ENCODE measurements at places on chromosomes 12 and 14.
A peak's percentile ranks its signal among the peaks of the same experiment; 100 is the strongest.

DNA sequence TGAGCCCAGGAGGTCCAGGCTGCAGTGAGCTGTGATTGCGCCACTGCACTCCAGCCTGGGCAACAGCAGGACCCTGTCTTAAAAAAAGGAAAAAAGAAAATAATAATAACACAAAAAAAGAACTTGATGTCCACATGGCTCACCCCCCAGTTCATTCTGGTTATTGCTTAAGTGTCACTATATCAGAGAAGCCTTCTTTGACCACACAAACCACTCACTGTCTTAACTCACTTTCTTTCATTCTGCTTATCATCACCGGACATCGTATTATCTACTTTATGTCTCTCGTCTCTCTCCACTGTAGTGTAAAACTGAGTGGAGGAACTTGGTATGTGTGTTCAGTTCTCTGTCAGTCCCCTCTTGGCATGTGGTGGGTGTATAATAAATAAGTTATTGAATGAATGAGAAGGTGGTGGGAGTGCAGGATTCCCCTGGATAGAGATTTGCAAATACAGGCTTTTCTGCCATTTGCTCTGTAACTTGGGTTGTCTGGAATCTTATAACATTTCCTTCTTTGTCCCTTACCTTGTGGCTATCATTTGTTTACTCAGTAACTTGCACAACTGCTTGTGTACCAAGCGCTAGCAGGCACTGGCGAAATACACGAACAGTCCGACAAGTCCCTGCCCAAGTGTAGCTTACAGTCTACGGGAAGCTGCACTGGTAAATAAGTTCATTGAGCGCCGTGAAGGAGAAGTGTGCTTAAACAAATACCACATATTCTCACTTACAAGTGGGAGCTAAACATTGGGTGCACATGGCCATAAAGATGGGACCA is 86.6 kb upstream of the TRAF3 start:
- no peak for DNase-seq

DNA sequence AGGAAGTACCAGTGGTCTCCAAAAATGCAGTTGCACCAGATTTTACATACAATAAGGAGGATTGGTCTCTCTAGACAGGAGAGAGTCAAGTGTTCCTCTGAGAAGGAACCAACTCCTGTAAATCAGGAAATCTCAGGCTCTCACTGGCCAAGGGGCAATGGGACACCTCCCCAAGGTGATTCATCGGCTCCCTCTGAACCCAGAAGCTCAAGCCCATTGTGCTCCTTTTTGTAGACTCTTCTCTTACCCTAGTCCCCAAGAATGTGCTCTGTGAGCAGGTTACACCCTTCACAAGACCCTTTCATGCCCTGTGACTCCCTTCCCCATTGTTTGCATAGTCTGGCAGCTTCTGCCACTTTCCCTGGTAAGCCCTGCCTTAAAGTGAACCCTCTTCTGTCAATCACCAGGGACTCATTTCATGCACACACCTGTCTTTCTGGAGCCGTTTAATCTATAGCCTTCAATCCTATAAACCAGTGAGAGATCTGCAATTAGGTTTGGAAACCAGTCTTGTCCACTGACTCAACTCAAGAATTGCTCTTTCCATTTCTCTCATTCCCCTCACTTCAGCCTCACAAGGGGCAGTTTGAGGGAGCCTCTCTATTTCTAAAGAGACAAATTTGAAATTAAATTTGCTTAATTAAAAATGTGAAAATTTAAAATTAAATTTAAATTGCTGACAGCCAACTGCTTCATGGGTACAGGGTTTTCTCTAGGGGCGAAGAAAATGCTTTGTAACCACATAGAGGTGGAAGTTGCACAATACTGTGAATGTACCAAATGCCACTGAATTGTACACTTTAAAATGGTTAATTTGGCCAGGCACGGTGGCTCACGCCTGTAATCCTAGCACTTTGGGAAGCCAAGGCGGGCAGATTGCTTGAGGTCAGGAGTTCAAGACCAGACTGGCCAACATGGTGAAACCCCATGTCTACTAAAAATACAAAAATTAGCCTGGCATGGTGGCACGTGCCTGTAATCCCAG is 38.3 kb upstream of the LTA4H start:
- DNase-seq, result no peak

- DNase-seq, result no peak
These were observed 206.8 kb downstream of the SYNE2 start for GRCh38 chr14:64059454-64060198.

GRCh38 chr12:92134638-92135274 is 10.9 kb downstream of the BTG1 start:
- no peak for DNase-seq

DNA sequence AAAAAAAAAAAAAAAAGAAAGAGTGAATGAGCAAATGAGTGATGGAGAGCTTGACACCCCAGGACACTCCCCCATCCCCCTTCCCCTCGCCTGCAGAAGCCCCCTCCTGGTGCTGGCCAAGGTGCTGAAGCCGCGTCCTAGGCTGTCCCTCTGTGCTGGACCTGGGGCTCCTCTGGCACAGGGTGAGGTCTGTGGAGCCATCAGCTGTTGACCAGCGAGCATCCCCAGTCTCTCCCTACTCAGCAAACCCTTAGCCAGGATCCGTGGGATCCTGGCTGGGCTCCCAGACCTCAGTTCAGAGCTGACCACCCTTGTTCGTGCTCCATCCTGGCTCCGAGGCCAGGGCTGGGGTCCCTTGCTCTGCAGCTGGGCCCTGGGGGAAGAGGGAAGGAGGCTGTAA is 5.4 kb upstream of the KIF26A start:
- DNase-seq, result no peak

DNA sequence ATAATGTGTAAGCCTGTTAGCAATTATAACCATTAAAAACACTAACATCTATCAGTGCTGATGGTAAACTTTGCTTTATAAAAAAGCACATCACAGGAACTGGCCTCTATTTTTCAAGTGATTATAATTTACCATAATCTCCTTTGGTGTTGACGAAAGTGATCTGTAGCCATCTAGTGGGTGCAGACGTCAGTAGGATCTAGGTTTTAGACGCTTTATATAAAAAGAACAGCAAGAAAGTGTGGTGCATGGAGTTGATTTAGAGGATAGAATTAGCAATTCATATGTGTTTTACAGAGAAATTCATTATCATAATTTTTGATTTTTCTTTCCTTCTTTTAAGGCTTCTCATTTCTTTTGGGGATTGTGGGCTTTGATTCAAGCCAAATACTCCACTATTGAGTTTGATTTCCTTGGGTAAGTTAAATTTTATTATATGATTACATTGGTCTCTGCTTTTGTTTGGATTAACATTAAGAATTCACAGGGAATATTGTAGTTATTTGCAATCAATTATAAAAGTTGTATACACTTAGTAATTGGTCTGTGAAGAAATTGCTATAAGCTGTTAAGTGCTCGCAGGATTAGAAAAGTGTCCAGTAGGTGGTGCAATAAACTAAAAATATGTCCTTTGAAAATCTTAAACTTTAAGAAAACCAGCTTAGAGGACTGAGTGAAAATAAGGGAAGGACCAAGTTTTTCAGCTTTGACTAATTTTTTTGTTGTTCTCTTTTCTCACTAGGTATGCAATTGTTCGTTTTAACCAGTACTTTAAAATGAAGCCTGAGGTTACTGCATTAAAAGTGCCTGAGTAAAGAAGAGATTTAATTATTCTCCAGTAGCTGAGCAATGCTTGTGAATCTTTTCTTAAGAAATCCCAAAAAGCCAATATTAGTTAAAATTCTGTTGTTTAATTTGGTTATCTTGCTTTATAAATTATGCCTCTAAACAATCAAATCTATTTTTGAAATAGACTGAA is 59.5 kb downstream of the ETNK1 start:
- DNase-seq, result no peak

- no peak for DNase-seq
These were observed 5.1 kb upstream of the TMED10 start for GRCh38 chr14:75181293-75182062.

- DNase-seq, result no peak
These were observed 75.9 kb upstream of the AMIGO2 start for GRCh38 chr12:47155457-47156166.

DNA sequence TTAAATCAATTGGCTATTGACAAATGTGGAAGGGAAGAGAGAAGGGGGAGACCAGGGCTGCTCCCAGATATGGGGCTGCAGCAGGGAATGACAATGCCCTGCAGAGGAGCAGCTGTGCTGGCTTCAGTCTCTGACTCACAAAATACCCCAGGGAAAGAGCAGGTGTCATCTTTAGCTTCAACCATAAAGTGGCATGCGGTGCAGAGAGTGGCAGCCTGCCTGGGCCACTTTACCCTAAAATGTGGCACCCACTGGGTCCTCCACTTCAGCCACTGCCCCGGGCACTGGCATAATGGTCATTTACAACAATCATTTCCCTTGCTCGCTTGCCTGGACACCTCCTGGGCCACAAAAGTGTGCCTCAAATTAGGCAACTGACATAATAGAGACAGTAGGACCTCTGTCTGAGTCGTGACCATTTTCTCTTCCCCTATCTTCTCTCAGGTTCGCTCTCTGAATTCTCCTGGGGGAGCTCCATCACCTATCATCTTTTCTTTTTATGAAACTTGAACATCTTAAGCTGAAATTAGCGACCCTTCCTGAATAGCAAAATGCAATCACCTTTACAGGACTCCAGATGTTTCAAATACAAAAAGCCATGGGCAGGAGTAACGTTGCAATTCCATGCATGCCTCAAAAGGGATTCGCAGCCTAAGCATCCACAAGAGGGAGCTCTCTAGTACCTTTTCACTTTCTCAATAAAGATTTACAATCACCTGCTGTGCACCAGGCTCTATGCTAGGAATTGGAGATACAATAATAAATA is 179.9 kb upstream of the ATF7IP start:
- DNase-seq, result peak; percentile 50

GRCh38 chr14:81408595-81408994 is 8.5 kb upstream of the STON2 start:
- DNase-seq, result no peak

DNA sequence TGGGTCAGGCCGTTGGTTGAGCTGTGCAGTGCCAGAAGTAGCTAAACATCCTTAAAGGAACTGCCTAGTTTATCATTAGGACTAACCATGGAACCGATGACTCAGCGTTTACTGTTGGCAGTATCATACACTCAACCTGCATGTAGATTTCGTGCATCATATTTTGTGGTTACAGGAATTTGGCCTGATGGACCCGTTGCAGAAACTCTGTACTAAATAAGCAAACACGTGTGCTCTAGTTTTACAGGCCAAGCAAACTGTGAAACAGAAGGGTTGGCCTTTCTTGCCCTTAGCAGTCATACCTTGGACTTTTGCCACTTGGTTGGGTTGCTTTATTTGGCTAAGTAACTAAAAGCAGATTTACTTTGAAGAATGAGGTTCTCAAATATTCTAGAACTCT is 35.6 kb downstream of the DGLUCY start:
- no peak for DNase-seq

DNA sequence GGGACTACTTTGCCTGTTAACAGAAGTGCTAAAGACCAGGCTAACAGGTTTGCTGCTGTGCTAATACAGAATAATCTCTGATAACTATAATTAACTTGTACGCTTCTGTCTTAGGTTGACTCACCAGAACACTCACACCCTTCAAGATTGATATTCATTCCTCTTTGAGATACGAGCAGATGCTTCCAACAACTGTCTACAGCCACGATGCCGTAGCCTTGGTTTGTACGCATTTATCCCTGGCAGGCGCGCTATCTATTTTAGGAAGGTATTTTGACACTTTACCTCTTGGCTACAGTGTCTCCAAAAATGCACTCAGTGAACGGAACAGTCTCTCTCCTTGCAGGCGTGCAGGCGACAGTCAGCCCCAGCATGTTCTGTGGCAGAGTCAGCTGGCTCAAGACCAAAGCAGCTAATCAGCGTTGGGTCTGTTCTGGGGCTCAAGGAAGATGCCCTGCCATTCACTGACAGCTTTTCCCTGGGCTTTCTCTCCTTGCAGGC is 146.4 kb upstream of the PRICKLE1 start:
- DNase-seq, result no peak

DNA sequence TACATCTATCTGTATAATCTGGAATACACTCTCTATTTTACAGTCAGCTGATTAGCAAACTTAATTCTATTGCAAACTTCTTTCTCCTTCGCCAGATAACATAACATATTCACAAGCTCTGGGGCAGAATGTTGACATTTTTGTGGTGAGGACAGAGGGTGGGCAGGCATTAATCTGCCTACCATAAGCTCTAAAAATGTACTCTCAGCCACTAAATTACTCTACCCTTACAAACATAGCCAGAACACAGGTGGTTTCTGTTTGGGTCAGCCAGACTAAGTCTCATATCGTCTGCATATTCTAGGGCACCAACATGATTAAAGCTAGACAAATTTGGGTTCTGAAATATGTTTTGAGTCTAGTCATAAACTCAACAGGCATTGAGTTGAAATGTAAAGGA is 90.1 kb downstream of the SLC6A15 start:
- no peak for DNase-seq

DNA sequence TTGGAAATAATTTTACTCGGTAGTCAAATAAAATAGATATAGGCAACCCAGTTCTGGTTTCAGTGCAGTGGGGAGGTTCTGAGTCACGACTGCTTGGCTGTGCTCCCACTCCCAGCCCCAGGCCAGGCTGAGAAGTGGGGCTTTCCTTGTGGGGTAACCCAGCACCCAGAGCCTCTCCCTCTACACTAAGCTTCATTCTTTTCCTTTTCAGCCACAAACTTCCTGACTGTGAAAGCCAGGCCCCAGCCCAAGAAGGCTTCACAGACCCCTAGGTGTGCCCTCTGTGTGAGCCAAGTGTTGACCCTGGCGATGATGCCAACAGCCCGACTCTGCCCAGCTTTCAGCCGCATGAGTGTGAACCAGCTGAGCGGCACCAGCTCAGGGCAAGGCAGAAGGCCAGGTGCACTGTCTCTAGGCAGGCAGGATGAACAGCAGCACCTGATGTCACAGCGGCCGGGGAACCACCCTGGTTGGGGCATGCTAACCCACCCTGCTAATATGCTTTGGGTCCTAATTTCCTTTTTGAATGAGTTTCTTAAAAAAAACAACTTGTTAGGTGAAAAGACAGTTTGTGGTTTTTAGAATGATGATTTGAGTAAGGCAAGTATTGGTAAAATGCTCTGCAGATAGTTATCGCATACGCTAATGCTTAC is 42.2 kb upstream of the ATP23 start:
- DNase-seq, result peak; percentile 81

DNA sequence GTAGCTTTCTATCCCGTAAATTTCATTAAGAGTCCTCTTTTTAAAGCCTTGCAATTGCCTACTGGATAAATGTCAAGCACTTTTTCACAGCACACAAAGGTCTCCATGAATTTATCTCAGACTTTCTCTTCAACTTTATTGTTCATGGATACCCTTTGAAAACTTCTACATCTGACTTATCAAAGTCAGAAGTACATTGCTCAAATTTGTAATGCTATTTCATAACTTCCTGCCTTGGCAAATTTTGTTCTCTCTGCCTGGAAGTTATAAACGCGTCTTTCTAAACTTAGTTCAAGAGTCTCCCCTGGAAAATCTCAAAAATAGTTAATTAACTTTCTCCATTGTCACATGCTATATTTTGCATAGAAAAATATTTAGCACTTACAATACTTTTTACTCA is 55.9 kb upstream of the RERGL start:
- DNase-seq, result no peak

GRCh38 chr12:98352218-98352811 is 163.1 kb upstream of the TMPO start:
- no peak for DNase-seq

GRCh38 chr12:77995436-77996167 is 164.9 kb downstream of the NAV3 start:
- DNase-seq, result peak; percentile 36

- DNase-seq, result no peak
These were observed 15.7 kb downstream of the CLIP1 start for GRCh38 chr12:122406701-122407164.
